Activated naive CD8-positive, alpha-beta T cell treated with anti-CD3 and anti-CD28 coated beads, Interleukin-2, amount 10 ng/mL, durations not matched to agents 7 days and 5 days (primary cell): ENCODE measurements at places on chromosomes 2 and 18. TPM values are rescaled to one million over a fixed set of nuclear protein-coding genes. Genes with fewer than 3 reads are reported as not detected.

DNA sequence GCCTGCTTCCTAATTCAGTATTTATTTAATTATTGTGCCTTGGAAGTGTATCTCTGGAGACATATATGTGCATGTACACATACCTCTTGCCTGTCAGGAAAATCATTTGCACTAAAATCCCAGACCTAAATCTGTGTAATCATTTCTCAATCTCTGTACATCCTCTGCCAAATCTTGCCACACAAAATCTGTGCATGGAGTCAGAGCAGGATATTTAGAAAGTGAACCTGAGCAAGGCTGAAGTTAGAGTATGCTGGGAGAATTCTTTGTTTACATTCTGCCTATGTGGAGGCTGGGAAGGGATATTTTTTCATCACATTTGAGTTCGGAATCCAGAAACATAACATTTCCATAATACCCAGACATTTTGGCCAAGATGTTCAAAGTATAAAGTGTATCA lies 9.3 kb downstream of the XRCC5 start:
- no peak for DNase-seq

Gene UBE2F
- total RNA-seq = 49.0 TPM

DNA sequence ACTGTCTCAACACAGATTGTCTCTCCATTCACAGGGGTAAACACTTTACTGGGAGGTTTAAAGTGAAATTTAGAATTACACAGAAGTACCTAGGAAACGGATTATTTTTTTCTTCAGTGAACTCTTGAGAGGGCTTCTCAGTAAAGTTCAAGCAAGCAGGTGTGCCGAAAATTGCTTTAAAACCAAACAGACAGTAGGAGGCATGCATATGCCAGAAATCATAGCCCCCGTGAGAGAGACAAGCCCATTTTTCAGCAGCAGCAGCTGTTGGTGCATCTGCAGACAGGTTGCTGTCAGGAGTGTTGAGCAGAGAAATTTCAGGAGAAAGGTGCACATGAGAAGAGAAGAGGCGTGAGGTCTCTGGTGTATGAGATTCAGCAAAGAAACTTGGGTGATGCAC lies 2115.5 kb upstream of the CELF4 start:
- no peak for DNase-seq

Gene TWIST2
- total RNA-seq = not detected

GRCh38 chr2:1748176-1748740 lies 3.9 kb upstream of the PXDN start:
- peak; percentile 4 for DNase-seq

Gene ARHGAP15
- 141 TPM for total RNA-seq

DNA sequence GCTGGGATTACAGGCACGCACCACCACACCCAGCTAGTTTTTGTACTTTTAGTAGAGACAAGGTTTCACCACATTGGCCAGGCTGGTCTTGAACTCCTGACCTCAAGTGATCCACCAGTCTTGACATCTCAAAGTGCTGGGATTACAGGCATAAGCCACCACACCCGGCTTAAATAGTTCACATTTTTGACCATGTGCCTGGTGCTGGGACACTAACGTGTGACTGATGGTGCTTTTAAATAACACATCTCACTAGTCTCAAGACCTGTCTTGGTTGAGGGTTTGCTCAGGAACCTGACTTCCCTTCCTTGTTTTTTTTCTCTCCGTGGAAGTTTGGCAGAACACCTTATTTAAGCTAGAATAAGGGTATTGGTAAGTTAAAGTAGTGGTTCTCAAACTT lies 8.5 kb downstream of the FMNL2 start:
- no peak for DNase-seq

Gene TBR1
- not detected for total RNA-seq

- no peak for DNase-seq
These were observed 112.8 kb upstream of the SCN1A start for GRCh38 chr2:166240387-166241313.

DNA sequence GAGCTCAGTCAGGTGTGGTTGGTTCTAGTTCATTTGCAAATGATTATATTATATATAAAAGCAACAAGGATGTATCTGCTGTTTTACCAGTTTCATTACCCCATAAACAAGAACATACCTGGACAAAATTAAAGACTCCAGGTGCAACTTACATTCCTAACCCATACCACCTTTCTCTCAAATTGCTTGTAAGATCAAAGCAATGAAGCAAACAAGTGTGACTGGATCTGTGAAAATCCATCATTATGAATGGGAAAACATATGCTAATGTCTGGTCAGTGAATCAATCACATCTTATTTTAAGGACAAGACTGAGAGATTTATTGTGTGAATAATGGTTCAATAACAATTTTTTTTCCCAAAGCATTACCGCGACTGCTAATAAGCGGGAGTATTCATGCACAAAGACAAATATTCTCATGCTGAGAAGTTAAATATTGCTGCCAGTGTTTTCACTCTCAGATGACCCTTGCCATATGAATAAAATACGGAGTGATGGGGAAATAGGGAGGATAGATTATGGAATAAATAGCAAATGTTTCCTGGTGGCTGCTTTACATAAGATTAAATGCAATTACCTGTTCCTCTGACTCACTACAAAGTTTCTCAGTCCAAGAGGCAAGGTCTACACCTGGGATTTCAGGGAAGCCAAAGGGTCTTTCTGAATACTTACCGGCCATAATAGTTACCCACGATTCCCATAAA lies 59.3 kb downstream of the WDR75 start:
- DNase-seq = no peak

DNA sequence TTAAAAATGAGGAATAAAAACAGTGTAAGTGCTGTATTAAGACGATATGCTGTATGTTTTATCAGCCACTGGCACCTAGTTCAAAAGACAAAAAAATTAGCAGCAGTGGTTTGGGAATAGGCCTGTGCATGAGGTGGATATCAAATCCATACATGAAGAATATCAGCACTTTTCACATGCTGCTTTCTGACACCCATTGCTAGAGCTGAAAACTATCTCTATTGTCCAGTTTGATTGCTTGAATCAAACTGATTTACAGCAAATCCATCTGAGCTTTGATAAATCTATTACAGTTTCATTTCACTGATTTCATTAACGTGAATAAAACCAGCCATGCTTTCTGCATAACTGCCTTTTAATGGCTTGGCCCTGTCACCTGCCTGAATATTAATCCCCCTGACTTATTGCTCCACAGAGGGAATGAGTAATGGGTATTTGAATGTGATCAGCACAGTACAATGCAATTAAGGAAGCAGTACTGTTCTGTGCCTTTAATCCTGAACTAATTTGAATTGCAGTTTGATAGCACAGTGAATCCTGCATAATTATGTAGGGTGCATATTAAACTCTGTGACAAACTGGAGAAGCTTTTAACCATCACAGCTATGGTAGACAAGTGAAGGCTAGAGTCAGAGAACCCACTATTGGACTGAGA lies 154.0 kb downstream of the GPD2 start:
- no peak for DNase-seq

- no peak for DNase-seq
These were observed 178.9 kb downstream of the TMEM182 start for GRCh38 chr2:102940684-102941083.

DNA sequence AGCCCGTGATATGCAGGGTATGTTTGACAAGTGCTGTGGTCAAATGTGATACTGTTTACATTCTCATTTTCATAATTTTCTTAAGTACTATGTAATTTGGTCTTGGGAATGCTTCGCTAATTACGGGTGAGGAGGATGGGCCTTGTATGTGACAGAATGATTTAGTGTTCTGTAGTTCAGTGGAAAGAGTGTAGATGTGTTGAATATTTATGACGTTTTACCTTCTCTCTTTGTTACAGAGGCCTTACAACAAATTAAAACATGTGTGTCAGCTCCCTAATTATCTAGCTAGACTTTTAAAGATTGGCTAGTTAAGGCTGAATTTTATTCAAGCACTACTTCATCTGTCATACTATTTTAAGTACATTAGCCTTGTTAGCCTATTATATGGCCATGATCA lies 10.6 kb upstream of the CHRNA1 start:
- no peak for DNase-seq

GRCh38 chr2:179612108-179612507 lies 249.3 kb downstream of the ZNF385B start:
- no peak for DNase-seq

DNA sequence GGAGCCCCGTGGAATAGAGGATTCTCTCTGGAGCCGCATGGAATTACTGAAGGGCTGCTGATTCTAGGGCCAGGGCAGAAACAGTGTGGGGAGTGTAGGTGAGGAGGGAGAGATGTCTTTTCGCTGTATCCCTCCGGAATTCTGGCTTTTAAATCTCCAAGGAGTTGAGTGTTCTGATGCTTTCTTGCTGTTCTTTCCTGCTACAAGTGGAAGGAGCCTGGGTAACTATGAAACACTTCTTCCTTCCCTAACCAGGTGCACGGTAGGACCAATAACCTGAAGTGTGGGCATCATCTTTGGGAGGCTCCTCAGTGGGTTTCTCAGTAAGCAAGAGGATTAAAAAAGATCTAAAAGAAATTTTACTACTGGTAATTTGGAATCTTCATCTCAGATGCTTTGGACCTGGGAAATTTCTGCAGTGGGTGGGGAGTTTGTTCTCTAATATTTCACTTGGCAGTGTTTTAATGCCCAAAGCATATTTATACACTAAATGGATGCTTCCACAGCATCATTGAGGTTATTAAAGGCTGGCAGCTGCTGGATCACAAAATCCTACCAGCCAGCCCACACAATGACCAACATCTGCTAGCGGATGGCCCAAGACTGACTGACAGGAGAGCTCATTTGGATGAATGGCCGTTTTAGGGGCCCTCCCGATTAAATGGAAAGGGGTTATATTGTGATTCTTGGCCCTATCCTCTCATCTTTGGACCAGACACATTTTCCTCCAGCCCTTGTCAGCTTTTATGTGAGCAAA lies 2.1 kb downstream of the EML6 start:
- DNase-seq = no peak

DNA sequence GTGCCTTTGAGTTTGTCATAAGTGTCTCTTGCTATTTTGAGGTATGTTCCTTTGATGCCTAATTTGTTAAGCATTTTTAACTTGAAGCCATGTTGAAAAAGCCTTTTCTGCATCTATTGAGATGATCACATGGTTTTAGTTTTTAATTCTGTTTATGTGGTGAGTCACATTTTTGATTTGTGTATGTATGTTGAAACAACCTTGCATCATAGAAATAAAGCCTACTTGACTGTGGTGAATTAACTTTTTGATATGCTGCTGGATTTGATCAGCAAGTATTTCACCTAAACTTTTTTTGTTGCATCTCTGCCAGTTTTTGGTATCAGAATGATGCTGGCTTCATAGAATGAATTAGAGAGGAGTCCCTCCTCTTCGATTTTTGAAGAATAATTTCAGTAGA lies 469.7 kb downstream of the CDH2 start:
- no peak for DNase-seq

GRCh38 chr2:6810961-6811360 lies 54.7 kb downstream of the CMPK2 start:
- DNase-seq = no peak

Gene GORASP2
- 61.2 TPM for total RNA-seq

Gene PLB1
- 0.30 TPM for total RNA-seq

DNA sequence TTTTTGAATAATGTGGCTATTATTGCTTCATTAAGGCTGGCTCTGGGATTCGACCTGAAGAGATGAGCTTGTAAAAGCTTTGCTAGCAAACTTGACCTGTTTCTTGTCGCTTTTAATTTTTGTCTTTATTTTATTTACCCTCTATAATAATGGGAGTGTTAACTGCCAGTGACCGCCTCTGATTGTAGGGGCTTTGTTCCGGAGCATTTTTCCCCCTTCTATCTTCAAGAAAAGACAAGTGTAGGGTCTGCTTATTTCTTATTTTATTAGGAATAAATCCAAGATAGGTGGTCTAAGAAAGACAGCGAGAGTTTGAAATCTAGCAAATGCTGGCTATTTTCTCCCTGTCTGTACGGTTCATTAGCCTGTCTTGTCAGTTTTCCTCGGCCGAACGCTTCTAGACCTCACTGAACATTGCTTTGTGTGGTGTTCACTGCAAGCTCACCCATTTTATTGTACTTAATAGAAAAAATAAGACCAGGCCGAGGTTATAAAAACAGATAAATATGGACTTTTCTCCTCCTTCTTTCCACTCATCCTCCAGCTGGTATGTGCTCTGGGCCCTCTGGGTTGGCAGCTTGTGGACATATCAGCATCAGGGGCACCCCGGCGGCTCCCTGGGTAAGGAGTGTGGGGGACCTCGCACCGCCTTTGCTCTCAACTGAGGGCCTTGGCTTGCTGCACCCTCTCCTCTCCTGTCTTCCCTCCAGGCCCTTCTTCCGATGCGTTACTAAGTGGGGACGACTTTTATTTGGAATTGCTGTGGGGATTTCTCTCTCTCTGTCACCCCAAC lies 8.5 kb downstream of the MEIS1 start:
- DNase-seq = no peak

DNA sequence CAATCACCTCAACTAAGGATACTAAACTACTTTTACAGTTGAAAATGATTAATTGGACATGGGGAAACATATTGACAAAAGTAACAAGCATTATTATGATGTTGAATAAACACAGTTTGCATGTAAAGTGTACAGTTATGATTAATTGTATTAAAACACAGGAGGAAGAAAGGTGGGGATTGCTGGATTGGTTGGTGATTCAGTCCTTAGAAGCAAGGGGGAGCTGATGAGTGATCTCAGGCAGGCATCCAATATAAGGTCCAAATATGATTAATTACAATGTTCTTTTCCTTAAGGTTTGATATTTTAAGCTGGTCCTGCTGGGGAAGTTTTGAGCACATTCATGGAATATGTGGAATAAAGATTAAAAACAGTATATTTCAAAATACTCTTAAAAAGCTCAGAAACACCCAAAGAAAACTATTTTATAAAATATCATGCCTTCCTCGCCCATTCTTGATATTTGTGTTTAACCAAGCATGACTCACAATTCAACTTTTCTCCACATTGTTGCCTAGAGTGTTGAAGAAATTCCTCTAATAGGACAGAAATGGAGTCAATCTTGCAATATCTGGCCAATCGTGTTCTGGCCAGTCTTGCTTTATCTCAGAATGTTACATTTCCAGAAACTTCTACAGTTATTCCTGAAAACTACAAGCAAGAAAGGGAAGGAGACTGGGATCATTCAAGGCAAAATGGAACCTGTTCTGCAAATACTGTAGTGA lies 268.2 kb downstream of the RPIA start:
- no peak for DNase-seq

DNA sequence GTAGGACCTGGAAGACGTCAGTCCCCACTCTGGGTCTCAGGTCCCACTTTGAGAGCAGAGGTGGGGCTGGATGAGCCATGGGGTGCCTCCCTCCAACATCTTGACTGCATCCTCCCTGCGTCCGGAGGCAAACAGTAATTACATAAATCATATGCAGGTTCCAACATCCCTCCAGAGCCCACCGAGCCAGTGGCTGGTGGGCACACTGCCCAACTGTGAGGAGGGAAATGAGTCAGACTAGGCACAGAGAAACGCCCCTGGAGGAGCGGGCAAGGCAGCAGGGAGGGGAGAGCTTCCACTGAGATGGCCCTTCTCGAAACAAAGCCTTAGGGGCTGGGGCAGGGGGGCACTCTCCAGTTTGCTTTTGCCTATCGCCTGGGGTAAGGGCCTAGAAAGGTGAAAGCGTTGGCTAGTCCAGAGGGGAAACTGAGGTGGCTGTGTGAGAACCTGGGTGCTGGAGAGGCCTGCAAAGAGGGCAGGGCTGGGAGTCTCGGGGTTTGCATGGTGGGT lies 168.2 kb upstream of the MYCN start:
- no peak for DNase-seq

- DNase-seq = no peak
These were observed 88.0 kb downstream of the COMMD1 start for GRCh38 chr2:61993422-61994024.
